Pulmonary artery endothelial cell (primary cell): ENCODE measurements at places on chromosomes 13 and 19. TPM values are rescaled to one million over a fixed set of nuclear protein-coding genes. Genes with fewer than 3 reads are reported as not detected.

ZNF556 gene
- 0.04 TPM in 1 of 2 replicates, not detected in the other for total RNA-seq

LYL1 gene
- total RNA-seq = 45.2 and 55.5 TPM in 2 replicates

NLRP11 gene
- total RNA-seq = not detected in 2 replicates

ZNF135 gene
- total RNA-seq = 0.46 and 3.2 TPM in 2 replicates

ICAM5 gene
- 0.13 and 0.25 TPM in 2 replicates for total RNA-seq

SERTM1 gene
- total RNA-seq = 0.20 and 0.49 TPM in 2 replicates

- DNase-seq = no peak
These were observed 110.3 kb downstream of the MIPEP start for GRCh38 chr13:23778879-23779278.

GRCh38 chr19:48443731-48444128 lies 2.1 kb upstream of the GRWD1 start:
- no peak for DNase-seq

GRCh38 chr19:8113017-8113416 lies 36.4 kb downstream of the FBN3 start:
- no peak for DNase-seq

- DNase-seq = no peak
These were observed 403.2 kb downstream of the EFNB2 start for GRCh38 chr13:106132216-106132615.

GRCh38 chr13:46885018-46885417 lies 11.8 kb downstream of the HTR2A start:
- no peak for DNase-seq

DNA sequence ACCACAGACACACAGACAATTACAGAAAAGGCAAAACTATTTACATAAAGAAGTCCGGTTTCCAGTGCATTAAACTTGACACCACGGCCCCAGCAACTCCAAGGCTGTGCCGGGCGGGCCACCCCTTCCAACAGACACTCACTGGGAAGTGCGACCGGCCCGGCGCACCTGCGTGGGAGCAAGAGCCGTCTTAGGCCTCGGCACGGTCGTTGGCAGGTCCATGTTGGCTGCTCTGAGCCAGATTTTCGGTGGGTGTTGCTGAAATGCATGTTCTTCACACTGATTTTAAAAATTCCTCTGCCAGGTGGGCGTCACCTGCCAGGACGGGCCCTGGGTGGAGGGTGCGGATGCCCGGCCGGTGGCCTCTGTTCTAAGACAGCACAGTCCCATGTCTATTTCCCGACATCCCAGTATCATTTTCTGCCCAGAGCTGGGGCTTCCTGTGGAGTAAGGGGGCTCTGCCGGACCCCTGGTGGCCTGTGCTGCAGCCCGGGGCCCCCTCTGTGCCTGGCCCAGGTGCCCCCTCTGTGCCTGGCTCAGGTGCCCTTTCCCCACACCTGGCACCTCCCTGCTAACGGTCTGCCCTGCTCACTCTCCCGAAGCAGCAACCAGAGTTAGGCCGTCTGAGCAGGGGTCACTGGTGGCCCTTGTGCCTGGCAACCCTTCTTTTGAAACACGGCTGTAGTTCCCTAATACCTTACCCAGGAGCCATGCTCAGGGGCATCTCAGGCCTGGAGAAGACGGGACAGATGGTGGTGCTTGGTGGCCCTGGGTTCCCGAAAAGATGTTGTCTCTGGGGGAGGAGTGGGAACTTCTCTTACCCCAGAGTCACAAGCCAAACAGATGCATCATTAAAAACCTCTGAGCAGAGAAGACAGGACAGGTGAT lies 9.2 kb downstream of the TMEM255B start:
- no peak for DNase-seq

DNA sequence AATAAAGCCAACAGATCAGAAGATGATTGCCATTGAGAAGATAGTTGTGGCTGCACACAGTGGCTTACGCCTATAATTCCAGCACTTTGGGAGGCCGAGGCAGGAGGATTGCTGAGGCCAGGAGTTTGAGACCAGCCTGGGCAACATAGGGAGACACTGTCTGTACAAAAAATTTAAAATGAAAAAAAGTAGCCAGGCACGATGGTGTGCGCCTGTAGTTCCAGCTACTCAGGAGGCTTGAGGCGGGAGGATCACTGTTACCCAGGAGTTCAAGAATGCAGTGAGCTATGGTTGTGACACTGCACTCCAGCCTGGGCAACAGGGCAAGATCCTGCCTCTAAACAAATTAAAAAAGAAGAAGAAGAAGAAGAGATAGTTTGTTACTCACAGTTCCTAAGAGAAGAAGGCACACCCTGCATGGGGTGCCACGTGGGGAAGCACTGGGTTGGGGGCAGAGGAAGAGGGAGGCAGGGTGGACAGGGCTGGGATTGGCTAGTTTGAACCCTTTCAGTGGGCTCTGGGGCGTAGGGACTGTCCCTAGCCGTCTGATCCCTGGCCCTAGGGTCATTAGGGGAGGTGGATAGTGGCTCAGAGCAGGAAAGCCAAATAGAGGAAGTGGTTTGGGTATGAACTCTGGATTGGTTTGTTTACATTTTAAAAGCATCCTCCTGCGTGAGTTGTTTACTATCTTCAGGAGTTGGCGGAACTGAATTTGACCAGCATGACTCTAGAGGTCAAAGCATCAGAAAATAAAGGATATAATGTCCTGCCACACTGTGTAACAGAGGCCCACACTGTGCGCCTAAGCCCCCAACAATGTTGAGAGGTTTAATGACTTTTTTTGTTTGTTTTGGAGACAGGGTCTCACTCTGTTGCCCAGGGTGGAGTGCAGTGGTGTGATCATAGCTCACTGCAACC lies 60.5 kb upstream of the MEDAG start:
- no peak for DNase-seq

DNA sequence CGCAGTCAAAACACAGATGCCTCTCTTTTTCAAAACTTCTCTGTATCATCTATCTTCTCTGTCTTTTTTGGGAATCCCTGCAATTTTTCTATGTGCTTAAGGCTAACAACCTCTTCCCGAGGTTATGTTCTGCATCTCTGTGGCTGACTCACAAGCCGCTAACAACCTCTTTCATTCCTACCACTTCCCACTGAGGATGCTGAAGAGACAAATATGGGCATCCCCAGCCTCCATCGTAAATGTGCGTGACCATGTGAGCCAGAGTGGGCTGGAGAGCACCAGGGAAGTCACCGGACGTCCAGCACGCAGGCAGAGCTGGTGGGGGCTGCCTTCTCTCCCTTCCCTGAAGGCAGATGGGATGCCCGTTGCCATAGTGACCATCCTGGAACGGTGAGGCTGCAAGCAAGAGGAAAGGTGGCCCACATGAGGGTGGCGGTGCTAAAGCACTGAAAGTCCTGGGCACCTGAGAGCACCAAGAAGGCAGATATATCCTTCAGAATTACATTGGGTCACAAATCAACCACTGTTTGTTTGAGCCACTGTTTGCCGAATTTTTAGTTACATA lies 122.8 kb downstream of the SHISA2 start:
- DNase-seq = no peak

- DNase-seq = no peak
These were observed 32.8 kb downstream of the ELF1 start for GRCh38 chr13:40986101-40986856.

- no peak for DNase-seq
These were observed 20.6 kb upstream of the WDR18 start for GRCh38 chr19:963486-963951.
